Cardiac muscle cell (in vitro differentiated cells and primary cell): ENCODE measurements at places on chromosomes 1 and 21.

GRCh38 chr21:46179708-46180078 is 4.6 kb downstream of the SPATC1L start:
- DNase-seq: no peak

DNA sequence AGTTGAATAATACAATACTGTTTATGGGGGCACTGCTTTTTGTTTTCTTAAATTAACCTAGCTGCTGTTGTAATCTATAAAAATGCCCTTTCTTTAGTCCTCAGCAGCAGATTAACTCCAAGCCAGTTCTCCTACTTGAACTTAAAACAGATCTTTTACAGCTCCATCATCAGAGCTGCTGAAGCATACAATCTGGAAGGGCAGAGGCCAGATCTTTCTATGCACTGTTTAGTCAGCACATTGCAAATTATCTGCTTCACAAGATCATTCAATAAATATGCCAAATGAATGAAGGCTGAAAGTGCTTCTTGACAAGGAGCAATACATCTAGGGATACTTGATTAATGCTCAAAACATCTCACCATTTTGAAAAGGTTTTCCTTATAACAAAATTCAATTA is 115.8 kb downstream of the PLPPR5 start:
- no peak for DNase-seq

DNA sequence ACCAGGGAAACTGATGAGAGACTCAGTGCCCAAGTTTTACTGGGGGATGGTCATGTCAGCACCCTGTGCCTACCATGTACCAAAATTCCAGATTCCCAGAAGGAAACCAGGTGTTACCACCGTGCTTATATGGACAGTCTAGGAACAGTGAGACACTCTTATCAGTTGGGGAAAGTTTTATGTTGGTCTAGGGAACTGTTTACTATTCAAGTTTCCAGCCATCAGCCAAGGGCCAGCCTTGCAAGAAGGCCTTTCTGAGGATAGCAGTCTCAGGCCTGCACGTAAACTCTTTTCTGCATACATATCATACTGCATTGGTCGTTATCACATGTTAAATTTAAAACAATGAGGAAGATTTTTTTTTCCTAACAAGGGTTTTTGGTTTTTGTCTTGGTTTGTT is 12.6 kb downstream of the TMEM269 start:
- DNase-seq: no peak

DNA sequence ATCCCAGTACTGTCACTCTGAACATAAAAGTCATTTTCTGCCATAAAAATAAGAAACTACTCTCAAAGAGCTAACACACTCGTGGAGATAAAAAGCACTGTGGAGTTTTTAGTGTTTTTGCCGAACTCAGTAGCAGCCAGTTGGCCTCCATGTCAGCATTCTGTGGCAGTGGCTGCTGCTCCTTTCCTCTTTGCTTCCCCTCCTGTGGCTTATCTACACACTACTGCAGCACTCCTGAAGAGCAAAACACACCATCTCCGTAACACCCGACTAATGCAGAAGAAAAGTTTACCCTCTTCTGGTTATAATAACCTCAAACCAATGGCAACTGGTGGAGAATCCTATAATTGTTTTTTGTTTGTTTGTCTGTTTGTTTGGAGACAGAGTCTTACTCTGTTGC is 44.9 kb downstream of the RAB3GAP2 start:
- no peak for DNase-seq

- no peak for DNase-seq
Measured at GRCh38 chr1:229101011-229101871, 169.7 kb upstream of the RAB4A start.

GRCh38 chr1:19960591-19960990 is 18.8 kb downstream of the PLA2G2A start:
- DNase-seq: no peak

DNA sequence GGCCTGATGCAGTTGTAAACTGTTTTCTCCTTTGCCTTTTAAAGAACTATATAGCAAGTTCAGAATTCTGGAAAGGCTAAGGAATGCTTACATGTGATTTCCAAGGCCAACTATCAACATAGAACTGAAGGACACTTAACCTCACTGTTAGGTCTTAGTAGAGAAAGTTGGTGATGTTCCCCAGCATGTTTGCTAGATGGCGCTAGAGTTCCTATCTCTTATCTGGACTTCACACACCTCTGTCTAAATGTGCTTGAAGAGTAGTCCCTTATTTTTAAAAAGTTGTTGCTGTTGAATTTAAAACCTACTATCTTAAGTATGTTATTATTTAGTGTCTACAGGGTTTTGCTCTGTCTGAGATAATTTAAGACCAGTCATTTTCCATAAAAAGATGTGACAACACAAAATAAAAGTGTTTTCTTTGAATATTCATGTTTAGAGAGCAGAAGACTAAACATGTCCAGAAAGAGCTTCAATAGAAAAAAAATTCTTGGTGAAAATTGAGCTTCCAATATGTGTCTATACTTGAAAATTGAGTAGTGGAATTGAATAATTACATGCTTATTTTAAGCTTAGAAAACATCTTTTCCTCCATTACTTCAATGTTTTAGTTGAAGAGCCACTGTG is 237.3 kb downstream of the S1PR1 start:
- DNase-seq: peak; percentile 51

- DNase-seq: peak; percentile 55
Measured at GRCh38 chr1:234699795-234700665, 90.1 kb upstream of the IRF2BP2 start.

DNA sequence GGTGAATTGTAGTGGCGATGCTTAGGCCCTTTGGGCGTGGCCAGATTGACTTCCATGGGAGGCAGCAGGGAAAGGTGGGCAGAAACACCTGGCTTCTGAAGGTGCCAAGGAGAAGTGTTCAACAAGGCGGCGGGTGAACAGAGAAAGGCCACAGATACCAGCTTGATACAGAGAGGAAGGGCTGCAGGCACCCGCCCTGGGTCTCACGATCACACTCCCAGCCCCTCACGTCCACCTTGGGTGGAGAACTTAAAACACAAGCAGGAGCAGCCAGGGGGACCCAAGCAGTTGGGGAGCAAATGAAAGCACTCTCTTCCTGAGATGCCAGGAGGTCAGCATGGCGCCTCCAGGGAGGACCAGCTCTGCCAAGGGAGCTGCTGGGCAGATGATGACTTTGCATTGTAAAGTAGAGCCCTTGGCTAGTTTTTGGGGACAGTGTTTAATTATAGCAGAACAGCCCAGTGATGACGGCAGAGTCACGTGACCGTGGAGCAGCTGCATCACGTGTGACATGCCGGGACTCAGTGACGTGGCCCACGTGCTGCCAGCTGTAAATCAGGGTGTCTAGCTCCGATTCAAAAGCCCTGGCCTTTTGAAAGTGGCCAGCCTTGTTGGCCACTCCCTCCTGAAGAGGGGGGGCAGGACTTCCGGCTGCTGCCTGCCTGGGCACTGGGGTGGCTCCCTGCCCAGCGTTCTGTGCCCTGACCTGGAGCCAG is 19.0 kb downstream of the SLC37A1 start:
- no peak for DNase-seq

DNA sequence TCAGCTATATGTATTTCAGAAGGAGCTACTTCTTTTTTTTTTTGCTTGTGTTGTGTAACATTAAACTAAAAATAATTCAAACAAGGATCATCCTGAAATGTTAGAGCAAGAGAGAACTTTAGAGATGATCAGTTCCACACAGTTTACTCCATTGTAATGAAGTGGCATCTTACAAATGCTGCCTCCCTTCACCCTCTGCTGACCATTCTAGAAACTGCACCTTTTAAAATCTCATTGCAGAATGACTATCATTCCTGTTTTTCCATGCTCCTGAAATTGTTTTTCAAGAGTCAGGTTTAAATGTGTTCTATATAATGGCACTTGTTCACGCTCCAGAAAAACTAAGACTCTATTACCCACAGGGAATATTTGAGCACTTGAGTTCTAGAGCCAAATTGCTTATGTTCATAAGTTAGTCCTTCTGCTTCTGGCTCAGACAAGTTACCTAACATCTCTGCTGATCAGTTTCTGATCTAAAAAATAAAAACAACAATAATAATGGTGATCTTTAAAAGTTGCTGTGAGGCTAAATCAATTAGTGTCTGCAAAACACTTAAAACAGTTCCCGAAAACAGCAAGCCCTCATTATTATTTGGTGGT is 21.5 kb upstream of the SLC44A5 start:
- DNase-seq: peak; percentile 57

GRCh38 chr1:115495111-115495510 is 146.7 kb upstream of the VANGL1 start:
- no peak for DNase-seq

DNA sequence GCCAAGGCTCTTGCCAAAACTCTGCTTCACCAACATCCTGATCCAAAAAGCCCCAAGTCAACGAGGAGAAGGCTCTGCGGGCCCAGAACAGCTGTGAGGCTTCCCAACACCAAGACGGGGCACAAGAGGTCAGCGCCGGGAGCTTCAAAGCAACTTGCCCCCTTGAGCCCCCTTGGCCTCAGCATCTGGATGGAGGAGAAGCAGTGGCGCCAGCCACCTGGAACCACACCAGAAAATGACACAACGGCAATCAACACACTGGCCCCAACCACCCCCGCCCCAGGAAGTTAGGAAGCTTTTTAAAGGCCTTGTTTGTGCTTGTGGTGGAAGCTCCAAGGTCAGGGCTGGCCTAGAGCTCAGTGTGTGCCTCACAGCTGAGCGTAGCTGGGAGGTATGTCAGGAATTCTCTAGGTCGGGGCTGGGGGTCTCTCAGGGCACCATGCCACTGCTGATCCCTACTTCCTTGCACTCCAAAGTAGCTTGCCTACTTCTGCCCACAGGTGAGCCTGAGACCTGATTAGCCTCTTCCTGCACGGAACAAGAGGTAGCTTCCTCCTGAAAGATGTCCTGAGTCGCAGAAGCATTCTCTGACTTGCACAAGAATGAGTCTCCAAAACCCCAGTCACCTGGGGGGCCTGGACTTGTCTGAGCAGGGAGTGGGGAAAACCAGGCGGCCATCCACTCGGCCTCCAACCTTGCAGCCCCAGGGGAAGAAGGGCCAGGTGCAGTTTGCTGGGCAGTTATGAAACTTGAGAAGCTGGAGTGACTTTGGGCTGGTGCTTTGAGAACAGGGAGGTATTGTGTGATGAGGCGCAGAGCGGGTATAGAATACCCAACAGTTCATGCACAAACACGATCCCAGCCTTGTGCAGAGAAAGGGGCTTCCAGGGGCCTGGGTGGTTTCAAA is 9.7 kb upstream of the SRP9 start:
- DNase-seq: peak; percentile 89

DNA sequence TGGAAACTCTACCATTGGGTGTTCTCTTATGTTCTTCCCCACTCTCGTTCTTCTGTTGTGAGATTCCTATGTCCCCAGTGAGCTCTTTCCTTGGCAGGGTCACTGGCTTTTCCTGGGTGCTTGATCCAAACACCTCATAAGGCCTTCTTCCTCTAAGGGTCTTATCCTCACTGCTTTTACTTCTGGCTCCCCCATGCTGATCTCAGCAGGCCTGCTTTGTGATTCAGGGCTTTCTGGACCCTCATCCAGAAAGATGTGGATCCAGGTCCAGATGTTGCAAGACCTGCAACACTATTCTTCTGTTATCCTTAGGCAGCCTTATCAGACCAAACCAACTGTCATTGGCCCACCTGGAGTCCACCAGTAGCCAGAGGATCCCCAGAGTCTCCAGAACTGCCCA is 11.2 kb upstream of the MYOG start:
- no peak for DNase-seq

- no peak for DNase-seq
Measured at GRCh38 chr21:33387294-33387693, 15.9 kb upstream of the IFNGR2 start.

- no peak for DNase-seq
Measured at GRCh38 chr1:33093004-33093403, 12.1 kb downstream of the AZIN2 start.

GRCh38 chr1:92367496-92367895 is 68.6 kb downstream of the RPAP2 start:
- DNase-seq: no peak

DNA sequence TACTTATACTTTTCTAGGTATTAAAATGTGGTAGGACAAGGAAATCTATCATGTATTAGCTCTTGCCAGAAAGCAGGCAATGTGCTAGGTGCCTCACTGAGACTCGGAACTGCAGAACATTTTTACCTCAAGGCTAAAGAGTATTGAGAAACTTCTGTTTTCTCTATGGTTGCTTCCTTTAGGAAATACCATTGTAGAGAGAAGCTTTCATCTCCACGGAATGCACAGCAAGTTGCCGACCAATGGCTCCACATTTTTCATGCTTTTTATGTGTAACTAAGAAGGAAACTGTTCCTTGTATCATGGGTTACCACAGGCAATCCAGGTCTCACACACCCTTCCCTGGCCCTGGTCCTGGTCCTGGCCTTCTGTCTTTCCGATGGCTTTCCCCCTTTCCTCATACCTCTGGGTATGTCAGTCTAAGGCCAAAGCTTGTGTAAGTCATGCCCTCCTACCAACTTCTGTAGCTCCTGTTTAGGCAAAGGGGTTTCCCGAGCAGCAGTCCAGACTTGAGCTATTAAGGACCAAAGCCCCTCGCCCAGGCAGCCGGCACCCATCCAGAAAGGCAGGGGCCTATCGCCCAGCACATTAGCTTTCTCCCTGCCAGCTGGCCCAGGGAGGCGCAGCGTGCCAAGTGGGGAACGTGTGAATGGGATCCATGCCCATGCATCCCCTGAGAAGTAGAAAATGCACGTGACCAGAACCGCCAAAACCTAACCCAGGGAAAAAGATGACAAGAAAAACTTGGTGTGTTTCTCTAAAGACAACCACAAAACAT is 225.0 kb downstream of the PBX1 start:
- no peak for DNase-seq

GRCh38 chr1:187516874-187517273 is 688.1 kb downstream of the PLA2G4A start:
- DNase-seq: no peak

DNA sequence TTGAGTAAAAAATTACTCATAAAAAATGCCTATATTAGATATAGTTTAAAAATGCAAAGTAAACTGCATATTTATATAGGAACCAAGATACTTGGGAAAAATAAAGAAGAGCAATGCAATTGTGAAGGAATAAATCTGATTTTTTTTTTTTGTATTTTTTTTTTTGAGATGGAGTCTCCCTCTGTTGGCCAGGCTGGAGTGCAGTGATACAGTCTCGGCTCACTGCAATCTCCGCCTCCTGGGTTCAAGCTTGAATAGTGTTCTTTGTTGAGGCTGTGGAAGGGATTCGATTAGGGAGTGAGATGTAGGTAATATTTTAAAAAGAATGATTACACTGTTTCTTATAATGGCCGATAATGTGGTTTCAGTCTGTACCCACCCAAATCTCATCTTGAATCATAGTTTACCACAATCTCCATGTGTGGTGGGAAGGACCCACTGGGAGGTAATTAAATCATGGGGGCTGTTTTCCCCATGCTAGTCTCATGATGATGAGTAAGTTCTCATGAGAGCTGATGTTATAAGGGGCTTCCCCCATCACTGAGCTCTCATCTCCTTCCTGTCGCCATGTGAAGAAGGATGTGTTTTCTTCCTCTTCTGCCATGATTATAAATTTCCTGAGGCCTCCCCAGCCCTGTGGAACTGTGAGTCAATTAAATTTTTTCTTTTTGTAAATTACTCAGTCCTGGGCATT is 1765.9 kb downstream of the PLA2G4A start:
- no peak for DNase-seq

DNA sequence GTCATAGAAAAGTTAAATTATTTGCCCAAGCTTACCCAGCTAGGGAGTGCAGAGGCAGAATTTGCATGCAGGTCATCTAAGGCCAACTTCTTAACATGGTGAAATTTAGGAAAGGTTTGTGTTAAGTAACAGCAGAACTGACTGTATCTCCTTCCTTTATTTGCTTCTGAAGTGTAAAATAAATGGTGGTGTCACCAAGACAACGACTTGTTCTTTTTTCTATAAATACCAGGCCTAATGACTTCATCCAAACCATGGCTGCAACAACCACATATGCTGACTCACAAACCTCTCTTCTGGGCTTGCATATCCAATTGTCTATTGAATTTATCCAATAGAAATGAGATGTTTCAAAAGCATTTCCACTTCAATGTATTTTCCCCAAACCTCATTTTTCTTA is 19.1 kb downstream of the COL24A1 start:
- DNase-seq: peak; percentile 73
